ENCODE measurements at places on chromosomes 2 and 18.

DNA sequence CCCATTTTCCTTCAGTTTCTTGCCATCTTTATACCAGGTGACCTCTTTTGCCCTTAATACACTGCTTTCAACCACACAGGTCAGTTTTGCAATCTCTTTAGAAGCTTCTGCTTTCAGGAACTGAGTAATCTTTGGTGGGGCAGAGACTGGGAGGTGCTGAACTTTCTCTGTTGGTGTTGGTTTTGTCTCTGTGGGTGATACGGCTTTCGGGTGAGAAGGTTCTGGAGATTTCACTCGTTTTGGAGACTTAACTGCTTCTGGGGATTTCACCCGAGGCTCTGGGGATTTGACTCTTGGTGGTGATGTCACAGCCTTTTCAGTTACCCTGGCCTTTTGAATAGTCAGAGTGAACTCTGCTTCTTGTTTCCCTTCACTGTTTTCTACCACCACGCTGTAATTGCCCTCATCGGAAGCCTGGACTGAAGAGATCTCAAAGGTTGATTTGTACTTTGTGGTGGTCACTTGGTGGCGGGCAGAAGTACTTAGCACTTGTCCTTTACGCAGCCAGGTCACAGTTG, 50.4 kb downstream of the PLEKHA3 start:
- DNase-seq = no peak

GRCh38 chr2:33521791-33522281, 45.4 kb downstream of the RASGRP3 start:
- peak; percentile 93 for DNase-seq

DNA sequence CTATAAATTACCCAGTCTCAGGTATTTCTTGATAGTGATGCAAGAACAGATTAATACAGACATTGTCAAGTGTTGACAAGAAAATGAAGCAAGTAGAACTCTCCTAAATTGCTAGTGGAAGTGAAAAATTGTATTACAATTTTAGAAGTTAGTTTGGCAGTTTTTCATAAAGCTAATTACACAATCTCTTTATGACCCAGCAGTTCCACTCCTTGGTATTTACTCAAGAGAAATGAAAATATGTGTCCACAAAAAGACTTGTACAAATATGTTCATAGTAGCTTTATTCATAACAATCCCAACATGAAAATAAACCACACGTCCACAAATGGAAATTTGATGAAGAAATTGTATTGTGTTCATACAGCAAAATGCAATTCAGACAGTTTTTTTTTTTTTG, 49.4 kb downstream of the PDE1A start:
- DNase-seq = no peak

DNA sequence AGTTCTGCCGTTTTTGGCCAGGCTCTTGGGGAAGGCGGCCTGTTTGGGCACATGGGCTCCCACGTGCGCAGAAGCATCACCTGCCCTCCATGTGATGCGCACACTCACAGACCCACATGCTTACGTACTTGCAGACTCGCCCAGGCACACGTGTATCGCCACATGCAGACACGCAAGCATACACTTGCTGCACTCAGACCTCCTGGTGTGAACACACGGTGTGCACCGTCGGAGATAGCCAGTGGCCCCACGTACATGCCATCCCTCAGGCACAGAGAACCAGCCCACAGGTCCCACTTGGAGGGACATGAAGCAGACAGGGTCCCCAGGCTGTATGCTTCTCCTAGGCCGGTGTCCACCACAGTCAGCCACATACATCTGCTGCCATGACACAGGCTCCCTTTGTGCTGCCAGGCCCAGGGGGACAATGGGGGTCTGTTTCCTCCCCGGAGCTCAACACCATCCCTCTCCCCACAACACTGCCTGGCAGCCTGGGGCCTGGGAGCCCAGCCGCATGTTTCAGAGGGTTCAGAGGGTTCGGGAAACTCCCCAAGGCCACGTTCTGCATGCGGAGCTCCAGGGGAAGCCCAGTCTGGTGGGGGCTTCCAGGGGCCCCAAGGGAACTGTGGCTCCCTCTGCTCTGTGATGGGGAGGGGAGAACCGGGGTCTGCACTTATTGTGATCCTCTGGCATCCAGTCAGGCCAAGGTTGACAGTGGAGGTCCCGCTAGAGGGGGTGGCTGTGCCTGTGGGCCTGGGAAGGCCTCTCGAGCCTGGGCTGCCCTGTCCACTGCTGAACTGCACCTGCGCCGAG, 208.1 kb upstream of the HAAO start:
- DNase-seq = no peak

- DNase-seq = no peak
Measured at GRCh38 chr18:44556296-44556695, 124.4 kb upstream of the SETBP1 start.

DNA sequence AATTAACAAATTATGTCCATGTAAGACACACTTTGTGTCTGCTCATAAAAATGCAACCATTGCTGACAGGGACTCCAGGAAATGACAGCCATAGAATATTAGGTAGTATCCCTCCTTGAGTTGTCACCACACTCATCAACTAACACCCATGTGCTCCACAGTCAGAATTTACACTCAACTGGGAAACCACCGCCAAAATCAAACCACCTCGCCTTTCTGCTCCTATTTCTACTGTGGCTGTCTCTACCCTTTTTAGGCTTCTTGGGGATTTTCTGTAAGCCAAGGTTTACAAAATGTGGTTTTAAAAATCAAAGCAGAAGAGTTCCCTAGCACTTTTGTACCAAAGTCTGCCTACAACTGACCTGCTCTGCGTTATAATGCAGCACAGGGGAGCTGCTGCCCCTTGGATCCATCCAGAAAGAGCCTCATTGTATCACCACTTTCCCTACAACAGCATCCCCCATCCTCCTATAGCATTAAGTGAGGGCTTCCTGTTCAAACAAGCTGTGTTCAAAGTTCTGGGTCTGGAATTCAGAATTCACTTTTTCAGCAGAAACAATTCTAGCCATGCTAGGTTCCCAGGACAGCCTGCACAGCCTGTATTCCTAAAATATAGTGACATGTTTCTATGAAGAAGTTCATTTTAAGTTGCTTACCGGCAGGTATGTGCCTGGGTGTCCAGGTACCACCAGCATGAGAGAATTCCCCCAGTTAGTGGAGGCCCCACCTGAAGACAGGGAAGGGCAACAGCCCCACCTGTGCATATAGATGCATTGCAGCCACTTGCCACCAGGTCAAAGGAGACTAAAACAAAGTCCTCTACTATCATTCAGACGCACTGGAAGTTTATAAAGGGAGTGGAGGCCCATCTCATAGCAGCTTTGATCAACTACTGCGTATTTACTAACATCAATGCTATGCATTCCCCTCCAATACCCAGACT, 104.3 kb downstream of the MYO5B start:
- no peak for DNase-seq

GRCh38 chr18:79517341-79517740, 121.6 kb downstream of the NFATC1 start:
- no peak for DNase-seq

GRCh38 chr18:77677536-77677935, 427.9 kb downstream of the GALR1 start:
- DNase-seq = no peak

- no peak for DNase-seq
Measured at GRCh38 chr2:101400048-101400447, 12.7 kb upstream of the CREG2 start.

DNA sequence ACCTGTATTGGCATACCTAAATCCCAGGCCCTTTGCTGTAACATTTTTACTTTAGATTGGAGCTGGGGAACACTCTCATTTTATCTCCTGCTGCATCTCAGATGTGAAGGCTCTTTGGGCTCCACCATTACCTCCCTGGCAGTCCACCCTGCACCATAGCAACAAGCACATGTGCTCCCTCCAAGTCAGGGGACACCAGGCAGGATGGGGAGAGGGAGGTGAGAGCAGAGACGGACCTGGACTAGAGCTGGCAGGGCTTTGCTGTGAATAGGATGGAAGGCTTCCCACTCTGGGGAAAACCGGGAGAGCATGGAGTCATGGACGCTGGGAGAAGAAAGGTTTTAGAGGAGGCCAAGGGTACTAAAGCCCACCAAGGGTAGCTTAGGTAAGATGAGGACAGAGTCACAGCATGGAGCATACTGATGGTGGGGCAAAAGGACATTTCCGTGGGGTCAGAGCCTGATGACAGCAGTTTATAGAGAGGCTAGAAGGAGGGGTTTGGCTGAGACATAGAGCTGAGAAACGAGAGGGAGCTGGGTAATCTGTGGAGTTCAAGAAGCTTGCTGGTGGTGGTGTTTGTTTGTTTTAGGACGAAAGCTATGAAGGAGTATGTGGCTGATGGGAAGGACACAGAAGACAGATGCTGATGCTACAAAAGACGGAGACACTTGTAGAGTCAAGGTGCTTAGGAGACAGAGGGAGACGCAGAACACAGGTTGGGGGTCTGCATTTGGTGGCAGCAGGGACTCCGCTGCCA, 134.8 kb downstream of the COL6A3 start:
- DNase-seq = no peak

DNA sequence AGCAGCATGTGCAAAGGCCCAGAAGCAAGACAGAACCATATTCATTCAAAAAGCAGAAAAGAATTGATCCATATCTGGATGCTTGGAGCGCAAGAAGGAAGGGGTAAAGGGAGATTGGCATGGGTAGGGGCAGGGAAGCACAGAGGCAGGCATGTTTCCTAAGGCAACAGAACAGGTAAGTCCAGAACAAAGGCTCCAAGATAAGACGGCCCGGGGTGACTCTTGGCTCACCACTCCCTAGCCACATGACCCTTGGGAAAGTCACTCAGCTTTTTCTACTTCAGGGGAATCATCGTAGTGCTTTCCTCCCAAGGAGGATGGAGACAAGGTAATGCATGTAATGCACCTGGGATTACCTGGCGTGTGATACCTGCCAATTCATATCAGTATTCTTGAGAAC, 37.7 kb upstream of the ST3GAL5 start:
- no peak for DNase-seq

DNA sequence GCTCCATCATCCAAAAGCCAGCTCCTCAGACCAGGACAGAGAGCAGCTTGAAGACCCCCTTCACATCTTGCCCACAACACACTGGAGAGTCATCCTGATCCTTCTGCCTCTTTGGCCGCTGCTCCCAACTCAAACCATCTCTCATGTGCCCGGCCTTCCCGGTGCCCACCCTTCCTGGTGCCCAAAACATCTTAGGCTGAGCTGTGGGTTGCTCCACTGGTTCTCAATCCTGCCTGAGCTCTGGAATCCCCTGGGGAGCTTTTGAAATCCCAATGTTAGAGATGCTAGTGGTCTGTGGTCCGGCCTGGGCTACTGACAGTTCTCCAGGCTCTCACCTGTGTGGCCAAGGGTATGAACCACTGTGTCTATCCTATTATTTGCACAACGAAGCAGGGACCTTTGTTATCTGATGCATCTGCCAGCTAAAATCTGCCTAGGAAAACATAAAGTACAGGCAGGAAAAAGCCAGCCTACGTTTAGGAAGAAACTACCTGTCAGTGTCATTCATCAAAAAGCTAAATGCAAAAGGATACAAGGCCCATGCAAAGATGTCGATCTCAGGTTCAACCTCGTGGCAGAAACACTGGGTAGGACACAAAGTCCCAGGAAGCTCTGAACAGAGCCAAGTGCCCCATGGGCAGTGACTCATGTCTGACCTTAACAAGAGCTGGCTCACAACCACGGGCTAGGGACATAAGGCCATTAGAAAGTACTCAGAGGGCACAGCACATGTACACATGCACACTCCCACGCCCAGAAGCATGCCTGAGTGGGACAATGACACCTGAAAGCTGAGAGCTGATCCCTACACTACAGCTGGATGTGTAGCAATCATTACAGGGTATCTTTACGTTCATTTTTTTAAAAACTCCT, 30.8 kb downstream of the TBC1D8 start:
- DNase-seq = peak; percentile 30

GRCh38 chr2:16653083-16653375, 12.6 kb downstream of the CYRIA start:
- no peak for DNase-seq

GRCh38 chr2:235908826-235909225, 259.4 kb downstream of the GBX2 start:
- DNase-seq = no peak

- DNase-seq = peak; percentile 17
Measured at GRCh38 chr18:61199171-61199848, 133.9 kb upstream of the CDH20 start.

- DNase-seq = peak; percentile 57
Measured at GRCh38 chr18:23924813-23925212, 89.7 kb upstream of the TTC39C start.

GRCh38 chr2:235836491-235836911, 331.7 kb downstream of the GBX2 start:
- DNase-seq = no peak

DNA sequence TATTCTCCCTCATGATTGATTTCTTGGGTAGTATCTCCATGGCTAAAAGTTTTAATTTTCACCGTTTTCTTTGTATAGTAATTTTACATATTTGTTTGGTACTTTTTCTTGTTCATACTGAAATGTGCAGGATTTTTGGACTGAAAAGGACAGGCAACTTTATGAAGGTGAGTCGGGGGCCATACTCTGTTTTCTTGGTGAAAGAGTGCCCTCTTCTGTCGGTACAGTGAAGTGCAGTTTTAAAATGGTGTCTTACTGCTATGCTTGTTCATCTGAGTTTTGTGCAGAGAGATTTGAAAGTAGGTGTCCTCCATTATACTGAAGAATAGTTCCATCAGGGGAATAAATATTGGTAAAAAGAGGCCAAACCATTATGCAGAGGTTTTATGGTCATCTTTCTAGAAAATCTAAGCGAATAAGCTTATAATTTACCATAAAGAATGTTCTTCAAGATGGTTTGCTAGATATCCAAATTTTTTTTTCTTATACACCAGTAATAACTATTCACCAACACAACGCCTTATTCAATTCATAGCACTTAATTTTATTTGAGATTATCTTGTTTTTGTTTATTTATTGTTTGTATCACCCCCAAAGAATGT, 8.7 kb upstream of the SERPINB13 start:
- DNase-seq = no peak

GRCh38 chr2:69122271-69122670, 109.3 kb downstream of the ANTXR1 start:
- DNase-seq = no peak

DNA sequence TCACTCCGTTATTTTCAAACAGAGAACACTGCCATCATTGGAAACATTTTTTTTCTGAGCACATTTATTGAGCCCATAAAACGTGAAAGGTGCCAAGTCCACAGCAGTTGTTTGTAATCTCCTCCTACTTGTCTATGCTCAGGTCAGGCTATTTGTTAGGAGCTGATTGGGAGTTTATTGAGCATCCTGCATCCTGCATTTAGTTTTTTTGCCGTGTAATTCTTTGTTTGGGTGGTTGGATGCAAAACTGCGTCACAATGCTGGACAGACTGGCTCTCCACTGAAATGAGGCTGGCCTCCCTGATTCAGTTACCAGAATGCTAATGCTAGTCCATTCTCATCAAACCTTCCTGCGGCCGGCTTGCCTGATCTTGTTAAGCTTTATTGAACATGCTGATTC, 71.4 kb downstream of the RAPGEF4 start:
- DNase-seq = no peak

- no peak for DNase-seq
Measured at GRCh38 chr2:145638675-145639074, 1118.8 kb upstream of the ZEB2 start.

- no peak for DNase-seq
Measured at GRCh38 chr2:196591621-196592022, 47.9 kb upstream of the CCDC150 start.

GRCh38 chr18:8696749-8697211, 8.6 kb upstream of the MTCL1 start:
- DNase-seq = no peak

- DNase-seq = no peak
Measured at GRCh38 chr2:226057914-226058313, 658.4 kb downstream of the NYAP2 start.

- no peak for DNase-seq
Measured at GRCh38 chr2:238240757-238241711, 1.2 kb upstream of the HES6 start.

GRCh38 chr2:176193048-176193447, 4.6 kb downstream of the HOXD1 start:
- DNase-seq = no peak
